NCI-H524 (cell line): ENCODE measurements at places on chromosomes 13 and 19.
A peak's percentile ranks its signal among the peaks of the same experiment; 100 is the strongest.

DNA sequence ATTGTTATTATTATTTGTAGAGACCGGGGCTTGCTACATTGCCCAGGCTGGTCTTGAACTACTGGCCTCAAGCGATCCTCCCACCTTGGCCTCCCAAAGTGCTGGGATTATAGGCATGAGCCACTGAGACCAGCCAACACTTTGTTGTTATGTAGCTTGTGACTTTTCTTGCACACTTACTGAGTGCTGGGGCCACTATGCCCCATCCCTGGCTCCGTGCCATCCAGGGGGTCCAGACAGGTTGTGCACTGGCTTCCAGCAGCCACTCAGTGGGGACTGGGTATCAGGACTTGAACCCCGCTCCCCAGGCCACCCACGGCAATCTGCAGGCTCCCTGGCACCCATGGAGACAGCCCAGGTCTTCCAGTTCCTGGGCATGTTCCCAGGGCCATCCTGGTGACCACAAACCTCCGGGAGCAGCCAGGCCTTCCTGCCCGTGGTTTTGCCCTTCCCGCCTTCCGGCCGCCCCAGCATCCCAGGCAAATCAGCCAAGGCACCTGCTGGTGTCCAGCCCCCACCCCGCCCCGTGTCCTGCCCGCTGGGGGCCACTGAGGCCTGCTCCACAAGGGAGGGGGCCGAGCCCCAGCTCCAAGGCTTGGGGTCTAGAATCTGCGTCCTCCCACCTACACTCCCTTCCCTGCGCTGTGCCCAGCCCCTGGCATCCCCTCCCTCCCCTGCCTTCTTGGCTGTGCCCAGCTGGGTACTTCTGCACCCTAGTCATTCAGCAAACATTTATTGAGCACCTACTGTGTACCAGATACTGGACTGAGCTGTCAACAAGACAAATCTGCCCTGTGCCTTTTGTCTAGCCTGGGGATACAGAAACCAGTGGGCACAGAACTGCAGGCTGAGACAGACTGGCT lies 23.7 kb upstream of the SEMA6B start:
- no peak for DNase-seq

DNA sequence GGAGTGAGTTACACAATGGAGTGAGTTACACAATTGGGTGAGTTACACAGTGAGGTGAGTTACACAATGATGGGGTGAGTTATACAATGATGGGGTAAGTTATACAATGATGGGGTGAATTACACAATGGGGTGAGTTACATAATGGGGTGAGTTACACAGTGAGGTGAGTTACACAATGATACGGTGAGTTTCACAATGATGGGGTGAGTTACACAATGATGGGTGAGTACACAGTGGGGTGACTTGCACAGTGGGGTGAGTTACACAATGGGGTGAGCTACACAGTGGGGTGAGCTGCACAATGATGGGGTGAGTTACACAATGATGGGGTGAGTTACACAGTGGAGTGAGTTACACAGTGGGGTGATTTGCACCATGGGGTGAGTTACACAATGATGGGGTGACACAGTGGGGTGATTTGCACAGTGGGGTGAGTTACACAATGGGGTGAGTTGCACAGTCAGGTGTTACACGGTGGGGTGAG lies 52.5 kb upstream of the GAS6 start:
- DNase-seq = no peak

- DNase-seq = peak; percentile 56
Measured at GRCh38 chr19:15251749-15252397, 19.6 kb upstream of the EPHX3 start.

GRCh38 chr19:55058781-55059610 lies 4.0 kb downstream of the RDH13 start:
- DNase-seq = no peak

DNA sequence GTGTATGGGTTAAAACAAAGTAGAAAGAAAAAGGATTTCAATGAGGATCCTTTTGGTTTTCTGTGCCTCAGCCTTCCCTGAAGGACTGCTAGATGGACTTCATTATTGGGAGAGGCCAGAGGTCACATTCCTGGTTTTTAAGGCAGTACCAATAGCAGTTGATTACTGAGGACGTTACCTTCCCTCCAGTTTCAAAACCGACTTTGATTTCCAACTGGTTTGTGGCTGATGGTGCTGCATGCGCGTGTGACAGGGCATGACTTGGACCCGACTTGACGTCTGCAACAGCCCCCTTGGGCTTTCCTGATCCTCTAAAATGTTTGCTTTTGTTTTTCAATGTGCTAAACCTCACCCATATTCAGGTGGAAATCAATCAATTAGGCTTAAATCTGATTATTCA lies 314.3 kb upstream of the ARGLU1 start:
- no peak for DNase-seq

DNA sequence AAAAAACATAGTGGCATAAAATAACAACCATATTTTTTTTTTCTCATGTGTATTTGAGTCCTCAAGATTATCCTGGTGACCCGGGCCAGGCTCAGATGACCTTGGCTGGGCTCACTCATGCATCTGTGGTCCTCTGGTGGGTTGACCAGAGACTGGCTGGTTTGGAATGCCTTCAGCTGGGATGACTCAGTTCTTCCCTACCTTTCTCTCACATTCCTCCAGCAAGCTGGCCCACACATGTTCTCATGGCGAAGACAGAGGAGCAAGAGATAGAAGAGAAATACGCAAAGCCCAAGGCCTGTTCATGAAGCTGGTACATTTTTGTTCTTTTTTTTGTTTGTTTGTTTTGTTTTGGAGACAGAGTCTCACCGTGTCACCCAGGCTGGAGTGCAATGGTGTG lies 14.3 kb upstream of the ZNF541 start:
- DNase-seq = no peak

DNA sequence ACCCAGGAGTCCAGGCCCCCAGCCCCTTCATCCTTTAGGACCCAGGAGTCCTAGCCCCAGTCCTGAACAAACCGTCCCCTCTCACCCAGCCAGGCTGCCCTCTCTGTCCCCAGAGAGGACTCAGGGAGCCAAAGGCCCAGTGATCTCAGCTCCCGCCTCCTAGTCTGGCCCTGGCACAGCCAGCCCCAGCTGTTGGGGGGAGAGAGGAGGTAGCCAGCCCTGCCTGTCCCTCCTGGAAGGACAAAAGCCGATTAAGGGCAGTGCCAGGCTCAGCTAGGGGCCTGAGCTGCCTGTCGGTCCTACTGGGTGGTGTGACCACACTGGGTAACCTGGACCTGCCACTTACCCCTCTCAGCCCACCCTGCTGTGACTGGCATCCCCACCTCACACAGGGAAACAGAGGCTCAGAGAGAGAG lies 14.5 kb downstream of the LIPE start:
- no peak for DNase-seq

DNA sequence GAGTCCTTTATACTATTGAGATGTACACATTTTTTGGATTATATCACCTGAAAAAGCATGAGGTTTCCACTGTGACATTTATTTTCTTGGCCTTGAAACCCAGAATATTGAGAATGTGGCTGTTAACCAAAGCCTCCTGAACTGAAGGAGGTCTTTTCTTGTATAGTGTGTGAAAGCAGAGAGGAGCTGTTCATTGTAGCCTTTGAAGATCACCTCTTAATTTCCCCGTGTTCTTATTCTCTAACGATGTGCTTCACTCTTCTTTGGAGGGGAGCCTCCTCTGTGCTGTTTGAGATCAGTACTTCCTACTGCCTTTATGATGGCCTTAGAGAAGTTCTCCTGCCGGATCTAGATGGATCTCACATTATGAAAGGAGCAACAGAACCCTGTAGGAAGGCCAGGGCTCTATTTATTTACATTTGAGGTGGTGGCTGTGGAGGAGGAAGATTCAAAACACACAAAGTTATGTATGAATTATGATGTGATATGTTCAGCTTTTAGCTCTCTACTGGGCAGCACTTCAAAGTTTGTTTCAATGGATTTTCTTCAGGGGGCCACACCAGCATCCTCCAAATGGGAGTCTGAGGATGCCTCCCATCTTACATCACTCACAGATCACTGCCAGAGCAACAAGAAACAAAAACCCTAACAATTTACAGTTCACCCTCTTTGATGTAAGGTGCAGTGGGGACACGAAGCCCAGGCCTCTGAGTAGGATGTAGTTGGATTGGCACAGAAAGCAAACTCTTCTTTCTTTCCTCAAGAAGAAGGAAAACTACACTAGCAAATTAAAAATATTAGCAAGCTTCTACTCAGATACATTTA lies 322.3 kb downstream of the DLEU7 start:
- DNase-seq = no peak
